ENCODE measurements at places on chromosomes 5 and 9.
A peak's percentile ranks its signal among the peaks of the same experiment; 100 is the strongest.

DNA sequence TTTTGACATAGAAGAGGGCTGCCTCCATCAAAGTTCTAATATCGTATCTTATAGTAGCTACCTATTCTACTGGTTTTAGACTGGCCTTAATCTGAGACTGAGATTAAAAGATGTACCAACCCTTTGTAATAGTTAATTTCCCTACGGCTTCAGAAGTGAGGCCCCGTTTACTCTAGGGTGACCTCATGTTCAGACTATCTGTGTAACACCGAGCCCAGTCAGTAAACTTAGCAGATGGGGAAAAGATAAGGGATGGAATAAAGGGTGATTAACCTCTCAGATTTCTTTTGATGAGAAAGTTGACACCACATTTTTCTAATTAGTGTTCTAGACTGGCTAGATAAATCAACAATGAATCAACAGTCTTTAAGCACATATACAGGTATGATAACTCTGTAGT, 283.1 kb downstream of the KCTD16 start:
- no peak for DNase-seq

DNA sequence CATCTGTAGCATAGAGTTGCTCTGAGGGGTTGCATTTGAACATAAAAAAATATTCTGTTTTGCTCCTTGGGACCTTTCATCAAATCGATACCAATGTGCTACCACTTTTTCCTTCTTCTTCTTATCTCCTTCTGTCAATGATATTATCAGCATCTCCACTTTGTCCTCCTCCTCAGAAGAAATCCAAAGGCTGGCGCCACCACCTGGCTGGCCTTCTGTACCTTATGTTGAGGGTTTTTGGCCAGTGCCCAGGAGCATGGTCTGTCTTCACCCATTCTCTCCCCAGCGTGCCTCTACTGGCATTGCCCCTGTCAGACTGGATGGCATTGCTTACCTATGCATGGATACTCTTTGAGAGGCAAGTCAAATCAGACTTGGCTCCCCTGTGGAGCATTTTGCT, 167.2 kb downstream of the CFAP90 start:
- DNase-seq, result no peak

GRCh38 chr5:12162863-12163262, 258.6 kb upstream of the CTNND2 start:
- DNase-seq, result no peak

GRCh38 chr5:123433596-123433995, 10.4 kb upstream of the CEP120 start:
- DNase-seq, result no peak

GRCh38 chr5:151234476-151235238, 10.8 kb upstream of the CCDC69 start:
- DNase-seq, result no peak

GRCh38 chr5:107646418-107646817, 24.3 kb downstream of the EFNA5 start:
- DNase-seq, result no peak

- DNase-seq, result no peak
Measured at GRCh38 chr9:37987467-37987981, 81.5 kb downstream of the SHB start.

DNA sequence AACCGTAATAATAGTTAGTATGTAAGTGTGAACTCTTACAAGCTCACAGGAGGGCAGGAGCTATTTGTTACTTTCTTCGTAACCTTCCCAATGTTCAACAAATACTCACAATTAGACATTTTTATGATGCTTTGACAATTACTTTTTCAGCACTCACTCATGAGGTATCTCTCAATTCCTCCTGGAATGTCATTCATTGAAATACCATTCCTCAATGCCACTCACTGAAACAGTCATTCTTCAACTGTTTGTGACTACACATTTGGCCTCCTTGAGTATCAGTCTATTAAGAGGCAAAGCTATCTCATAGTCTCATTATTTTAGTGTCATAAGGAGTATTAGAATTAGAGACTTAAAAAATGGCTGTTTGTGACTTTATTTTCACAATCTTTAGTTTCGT, 734.1 kb upstream of the DMAC1 start:
- DNase-seq, result no peak

- DNase-seq, result no peak
Measured at GRCh38 chr9:82722051-82722450, 340.9 kb downstream of the RASEF start.

- DNase-seq, result no peak
Measured at GRCh38 chr5:63211448-63212132, 633.0 kb downstream of the LRRC70 start.

- no peak for DNase-seq
Measured at GRCh38 chr5:84685121-84685894, 300.6 kb upstream of the EDIL3 start.

GRCh38 chr9:135012166-135012565, 75.3 kb upstream of the OLFM1 start:
- no peak for DNase-seq

GRCh38 chr5:34918025-34918424, 2.5 kb downstream of the BRIX1 start:
- DNase-seq, result no peak

- no peak for DNase-seq
Measured at GRCh38 chr5:24161559-24161958, 483.2 kb downstream of the CDH10 start.

DNA sequence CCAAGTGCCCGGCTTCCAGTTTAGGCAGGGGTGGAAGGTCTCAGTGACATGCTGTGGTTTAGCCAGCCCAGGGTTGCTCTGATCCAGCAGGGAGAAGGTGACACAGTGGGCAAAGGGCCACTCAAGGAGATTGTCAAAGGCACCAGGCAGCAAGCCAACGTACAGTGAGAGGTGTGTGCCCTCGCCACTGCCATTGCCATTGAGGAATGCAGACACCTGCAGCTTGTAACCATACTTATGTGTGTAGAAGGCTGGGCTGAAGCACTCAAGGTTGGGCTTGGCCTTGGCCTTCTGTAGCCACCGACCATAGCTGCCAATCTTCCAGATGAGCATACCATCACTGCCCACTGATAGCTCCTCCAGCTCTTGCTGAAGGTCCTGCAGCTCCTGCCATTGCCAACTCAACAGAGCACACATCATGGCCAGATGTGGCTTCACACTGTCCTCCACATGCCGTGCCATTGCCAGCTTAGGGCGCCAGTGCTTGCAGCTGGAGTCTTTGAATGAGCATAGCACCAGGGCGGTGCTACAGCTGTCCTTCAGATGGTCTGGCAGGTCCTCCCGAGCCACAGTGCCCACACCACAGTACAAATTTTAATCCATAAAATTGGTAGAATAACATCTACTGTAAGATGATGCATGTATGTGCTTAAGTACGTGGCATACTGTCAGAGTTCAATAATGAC, 59.7 kb upstream of the HMHB1 start:
- DNase-seq, result no peak

- DNase-seq, result peak; percentile 80
Measured at GRCh38 chr5:59756373-59757035, 137.0 kb downstream of the PDE4D start.

DNA sequence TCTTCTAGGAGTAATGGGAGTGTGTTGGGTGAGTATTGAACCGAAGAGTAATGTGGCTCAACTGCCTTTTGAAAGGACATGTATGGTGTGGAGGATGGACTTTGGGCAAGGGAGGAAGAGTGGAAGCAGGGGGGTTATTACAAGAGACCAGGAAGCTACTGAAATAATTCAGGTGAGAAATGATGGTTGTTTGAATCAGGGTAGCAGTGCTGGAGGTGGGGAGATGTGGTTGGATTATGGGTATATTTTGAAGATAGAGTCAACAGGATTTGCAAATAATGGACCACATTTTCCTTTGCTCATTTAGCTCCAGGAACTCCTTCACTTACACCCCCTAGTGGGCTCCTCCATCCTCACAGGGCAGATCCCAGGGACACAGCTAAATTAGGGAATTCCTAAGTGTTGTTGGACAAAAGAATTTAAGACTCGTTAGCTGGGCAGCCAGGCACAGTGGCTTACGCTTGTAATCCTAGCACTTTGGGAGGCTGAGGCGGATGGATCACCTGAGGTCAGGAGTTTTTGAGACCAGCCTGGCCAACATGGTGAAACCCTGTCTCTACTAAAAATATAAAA, 1.2 kb upstream of the SLC4A9 start:
- no peak for DNase-seq

DNA sequence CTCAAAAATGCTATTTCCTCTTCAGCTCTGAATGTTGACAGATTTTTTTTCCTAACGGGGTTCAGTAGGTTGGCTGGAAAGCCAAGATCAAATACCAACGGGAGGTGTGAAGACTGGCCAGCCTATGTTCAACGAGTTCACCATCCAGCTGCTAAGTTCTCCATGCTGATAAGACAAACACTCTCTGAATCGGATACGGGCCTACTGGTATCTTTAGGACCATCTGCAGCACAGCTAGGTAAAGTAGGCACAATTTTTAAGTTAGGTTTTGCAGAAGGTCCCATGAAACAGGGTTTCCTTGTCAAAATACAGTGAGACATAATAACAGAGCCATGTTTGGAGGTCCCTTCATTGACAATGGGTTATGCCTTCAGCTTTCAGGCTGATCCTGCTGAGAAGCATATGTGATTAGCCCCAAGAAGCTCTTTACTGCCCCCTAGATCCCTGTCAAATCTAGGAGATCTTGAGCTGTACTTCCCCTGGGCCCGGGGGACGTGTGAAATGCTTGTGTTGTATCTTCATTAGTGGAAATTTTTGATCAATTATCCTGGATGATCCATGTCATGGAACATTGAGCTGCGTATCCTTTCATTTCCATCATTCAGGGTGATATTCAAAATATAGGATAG, 60.6 kb downstream of the PGM5 start:
- DNase-seq, result no peak

DNA sequence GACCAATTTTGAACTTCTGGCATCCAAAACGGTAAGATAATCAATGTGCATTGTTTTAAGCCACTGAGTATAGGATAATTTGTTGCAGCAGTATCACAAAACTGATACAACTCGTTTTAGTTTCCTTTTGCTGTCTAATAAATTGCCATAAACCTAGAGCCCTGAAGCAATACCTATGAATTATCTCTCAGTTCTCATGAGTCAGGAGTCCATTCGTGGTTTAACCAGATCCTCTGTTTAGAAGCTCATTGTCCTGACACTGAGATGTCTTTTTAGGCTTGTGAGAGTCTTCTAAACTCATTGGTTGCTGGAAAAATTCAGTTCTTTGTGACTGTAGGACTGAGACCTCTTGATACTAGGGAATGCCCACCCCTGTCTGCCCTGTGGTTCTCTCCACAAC, 262.9 kb downstream of the SEMA5A start:
- DNase-seq, result no peak

DNA sequence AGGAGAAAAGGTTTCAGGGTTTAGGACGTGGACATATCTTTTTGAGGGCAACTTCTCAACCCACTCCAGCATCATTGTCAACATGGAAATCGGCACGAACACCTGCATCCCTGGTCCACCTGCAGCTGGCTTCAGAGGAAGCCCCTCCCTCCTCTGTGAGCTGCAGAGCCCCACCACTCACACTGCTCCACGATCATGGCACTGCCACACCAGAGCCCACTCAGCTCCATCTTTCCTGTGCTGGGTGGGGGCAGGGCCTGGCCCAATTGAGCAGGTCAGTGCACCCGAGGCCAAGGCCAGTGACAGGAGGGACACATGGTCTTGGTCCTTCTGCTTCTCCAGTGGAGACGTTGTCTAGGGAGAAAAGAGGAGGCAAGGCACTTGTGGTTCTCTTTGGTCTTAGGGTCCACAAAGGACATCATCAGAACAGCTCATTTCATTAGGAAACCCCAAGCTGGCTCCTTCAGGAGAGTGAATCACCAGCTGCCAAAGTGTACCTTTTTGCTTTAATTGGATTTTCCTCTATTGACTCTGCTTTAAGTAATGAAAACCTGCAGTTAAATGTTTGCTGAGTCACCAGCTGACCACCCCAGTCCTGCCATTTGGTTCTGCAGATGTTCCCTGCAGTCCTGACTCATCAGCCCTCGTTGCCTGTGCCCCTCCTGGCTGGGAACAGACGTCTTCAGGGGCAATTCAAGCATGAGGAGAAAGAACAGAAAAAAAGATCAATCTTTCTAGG, 56.2 kb downstream of the UBE2QL1 start:
- DNase-seq, result peak; percentile 5

DNA sequence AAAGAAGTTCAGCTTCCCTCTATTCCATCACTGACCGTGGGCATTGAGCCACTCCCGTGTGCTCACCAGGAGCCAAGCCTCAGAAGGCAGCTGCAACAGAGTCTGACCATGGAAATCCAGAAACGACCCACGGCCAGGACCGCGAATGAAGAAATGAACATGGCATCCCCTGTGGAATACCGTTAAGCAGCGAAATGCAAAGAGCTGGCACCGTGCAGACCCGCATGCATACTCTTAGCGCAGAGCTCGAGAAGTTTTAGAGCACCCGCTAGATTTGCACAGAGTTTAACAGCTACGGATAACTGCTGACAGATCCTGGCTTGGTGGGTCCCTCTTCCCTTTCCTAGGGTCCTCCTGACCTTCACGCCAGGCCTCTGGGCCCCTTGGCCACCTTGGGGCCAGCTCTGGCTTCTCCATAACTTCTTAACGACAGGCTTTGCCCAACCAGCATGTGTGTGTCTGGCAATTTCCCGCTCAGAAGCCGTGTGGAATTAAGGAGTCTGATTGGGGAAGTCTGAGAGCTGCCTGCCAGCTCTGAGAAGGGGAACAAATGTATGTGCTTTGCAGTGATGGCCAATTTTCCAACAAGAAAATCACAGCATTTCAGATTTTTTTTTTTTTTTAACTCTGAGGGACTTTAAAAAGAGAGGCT, 75.3 kb upstream of the COL5A1 start:
- no peak for DNase-seq

DNA sequence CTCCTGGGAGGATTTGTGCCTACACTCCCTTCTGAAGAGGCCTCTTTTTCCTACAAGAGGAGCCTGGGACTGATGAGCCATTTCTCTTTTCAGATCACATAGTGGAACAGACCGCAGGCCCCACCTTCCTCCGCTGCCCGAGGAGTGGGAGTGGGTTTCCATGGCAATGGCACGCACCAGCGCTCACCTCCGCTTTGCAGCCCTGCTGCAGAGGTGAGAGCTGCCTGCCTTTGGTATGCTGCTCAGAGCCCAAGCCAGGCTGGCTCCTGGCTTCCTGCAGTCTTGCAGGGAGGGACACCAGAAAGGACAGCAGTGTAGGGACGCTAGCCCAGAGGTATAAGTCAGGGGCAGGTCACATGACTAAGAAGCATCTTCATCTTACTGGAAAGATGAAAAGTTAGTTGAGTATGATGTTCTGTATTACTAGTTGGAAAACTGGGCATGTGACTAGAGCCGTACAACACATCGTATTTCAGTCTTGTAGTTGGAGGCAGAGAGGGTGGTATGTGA, 12.4 kb downstream of the PTTG1 start:
- DNase-seq, result no peak

DNA sequence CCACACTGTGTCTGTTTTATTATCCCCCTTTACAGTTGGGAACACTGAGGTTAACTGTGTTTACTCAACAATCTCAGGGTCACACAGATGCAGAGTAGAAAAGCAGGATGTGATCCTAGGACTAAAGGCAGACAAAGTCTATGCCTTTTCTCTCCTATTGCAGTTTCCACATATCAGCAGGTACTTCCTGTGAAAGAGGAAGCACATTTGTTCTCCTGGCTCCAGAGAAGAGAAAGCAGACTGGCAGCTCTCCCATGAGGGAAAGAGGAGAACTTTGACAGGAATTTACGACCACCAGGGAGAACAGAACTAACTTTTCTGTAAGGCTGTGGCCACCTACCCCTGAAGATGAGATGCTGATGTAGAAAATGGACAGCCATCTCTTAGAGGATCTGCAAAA, 84.2 kb upstream of the TNC start:
- no peak for DNase-seq

Data from LoVo (cell line).